Sciatic nerve (tissue), 2 donors: ENCODE measurements at places on chromosomes 4 and X. TPM values are rescaled to one million over a fixed set of nuclear protein-coding genes. Genes with fewer than 3 reads are reported as not detected.

- no peak for DNase-seq
These were observed 19.4 kb downstream of the SPRY1 start for GRCh38 chr4:123415977-123416376.

DNA sequence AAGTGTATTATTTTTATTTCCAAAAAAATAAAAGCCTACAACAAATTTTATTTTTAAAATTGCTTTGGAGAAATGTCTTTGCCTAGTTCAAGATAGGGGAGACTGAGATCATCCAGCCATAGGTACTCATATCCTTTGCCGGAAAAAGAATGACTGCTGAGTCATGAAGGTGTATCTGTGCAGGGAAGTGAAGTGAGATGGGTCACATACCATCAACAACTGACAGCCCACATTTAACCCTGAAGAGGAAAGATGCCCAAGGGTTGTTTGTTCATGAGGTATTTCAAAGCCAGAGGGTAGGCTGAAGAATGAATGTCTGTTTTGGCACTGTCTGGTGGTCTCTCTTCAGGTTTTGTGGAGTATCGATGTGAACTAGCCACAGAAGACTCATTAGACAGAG is 106.7 kb upstream of the TTC29 start:
- DNase-seq: no peak

DNA sequence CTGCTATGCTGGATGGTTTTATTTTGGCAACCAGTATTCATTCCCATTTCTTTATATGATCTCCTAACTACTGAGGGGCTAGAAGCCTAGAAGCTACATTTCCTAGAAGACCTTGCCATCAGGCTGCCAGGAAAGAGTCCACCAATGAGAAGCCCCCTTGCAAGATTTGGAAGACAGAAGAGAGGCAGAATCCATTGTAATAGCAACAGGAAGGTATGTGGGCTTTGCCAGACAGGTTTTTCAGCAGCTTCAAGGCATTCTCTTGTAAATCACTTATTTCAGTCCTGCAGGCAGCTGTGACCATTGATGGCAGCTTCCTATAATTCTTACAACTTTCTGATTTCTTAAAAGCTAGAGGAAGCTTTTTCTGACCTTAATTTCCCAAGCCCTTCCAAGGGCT is 148.3 kb upstream of the NHS start:
- no peak for DNase-seq

- DNase-seq: no peak
These were observed 103.0 kb upstream of the TAPT1 start for GRCh38 chr4:16329125-16329796.

DNA sequence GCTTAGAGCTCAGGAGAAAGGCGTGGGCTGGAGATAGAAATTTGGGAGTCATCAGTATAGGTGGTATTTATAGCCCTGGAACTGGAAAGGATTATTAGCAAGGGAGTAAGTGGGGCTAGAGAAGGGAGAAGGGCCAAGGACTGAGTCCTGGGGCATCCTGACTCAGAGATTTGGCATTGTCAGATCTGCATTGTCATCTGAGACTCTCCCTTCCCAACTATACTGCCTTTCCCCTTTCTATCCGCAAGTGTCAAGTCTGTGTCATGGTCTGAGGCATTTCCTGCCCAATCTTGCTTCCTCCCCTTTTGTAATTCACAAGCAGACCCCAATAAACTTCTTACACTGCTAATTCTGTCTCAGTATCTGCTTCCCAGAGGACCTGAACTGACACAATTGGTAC is 24.4 kb upstream of the SLC25A43 start:
- DNase-seq: no peak

GRCh38 chr4:158322109-158322508 is 111.8 kb downstream of the TMEM144 start:
- DNase-seq: no peak

GRCh38 chr4:14294611-14295010 is 667.1 kb upstream of the BOD1L1 start:
- no peak for DNase-seq

- DNase-seq: no peak
These were observed 215.4 kb upstream of the MAB21L2 start for GRCh38 chr4:150366487-150366999.

GRCh38 chr4:122876456-122876855 is 45.9 kb downstream of the NUDT6 start:
- no peak for DNase-seq

DNA sequence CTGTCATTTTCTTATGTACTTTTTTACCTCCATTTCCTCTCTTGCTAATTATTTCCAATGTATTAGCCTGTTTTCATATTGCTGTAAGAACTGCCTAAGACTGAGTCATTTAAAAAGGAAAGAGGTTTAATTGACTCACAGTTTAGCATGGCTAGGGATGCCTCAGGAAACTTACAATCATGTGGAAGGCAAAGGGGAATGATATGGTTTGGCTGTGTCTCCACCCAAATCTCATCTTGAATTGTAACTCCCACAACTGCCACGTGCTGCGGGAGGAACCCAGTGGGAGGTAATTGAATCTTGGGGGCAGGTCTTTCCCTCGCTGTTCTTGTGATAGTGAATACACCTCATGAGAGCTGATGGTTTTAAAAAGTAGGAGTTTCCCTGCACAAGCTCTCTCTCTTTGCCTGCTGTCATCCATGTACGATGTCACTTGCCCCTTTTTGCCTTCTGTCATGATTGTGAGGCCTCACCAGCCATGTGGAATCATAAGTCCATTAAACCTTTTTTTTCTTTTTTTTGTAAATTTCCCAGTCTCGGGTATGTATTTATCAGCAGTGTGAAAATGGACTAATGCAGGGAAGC is 870.0 kb upstream of the INTU start:
- DNase-seq: no peak

DNA sequence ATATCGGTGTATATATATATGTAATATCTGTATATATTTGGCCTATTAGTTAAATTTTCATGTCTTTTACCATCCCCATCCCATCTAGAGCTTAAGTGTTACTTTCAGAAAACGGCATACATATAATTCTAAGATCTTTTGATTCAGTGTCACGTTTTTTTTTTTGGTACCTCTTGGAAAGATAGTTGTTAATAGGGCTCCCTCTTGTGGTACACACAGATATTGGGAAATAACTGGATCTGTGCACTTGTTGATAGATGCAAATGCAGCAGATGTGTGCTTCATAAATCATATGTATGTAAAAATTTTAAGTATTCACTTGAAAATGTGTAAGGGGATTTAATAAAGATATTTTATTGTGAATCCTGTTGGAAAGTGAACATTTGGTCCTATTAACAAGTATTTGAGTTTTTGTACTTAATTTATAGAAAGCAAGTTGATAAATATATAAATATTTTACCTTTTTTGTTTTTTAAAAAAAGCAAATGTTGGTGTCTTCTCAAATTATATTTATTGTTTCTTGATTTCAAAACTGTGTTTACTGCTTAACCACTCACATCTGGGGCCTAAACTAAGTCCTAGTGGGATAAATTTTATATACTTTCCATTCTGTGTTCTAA is 74.7 kb downstream of the PAQR3 start:
- DNase-seq: no peak

DNA sequence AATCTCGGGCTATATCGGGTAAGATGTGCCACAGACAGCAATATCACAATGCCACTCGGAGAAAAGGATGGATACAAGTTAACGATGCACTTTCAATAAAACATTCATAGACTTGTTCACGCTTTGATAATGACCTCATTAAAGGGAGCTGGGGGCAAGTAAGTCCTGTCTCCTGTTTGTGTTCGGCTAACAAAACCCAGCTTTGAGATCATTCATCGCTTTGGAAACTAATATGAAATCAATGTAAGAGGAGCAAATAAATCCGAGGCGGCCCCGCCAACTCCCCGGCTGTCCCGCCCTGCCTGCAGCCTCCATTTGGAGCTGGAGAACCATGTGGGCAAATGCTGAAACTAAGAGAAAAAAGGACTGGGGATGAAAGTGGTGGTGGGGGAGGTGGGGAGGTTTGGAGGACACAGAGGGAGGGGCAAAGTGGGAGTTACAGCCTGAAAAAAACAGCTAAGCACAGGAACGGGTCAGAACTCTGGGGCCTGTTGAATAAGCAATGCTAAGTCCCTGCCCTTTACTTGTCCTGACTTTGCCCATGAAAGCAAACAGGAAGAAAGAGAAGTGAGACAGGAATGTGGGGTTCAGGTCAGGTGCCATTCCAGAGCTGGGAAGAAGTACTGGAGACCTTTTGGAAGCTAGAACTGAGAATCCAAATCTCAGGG is 3.5 kb upstream of the GSX2 start:
- no peak for DNase-seq

DNA sequence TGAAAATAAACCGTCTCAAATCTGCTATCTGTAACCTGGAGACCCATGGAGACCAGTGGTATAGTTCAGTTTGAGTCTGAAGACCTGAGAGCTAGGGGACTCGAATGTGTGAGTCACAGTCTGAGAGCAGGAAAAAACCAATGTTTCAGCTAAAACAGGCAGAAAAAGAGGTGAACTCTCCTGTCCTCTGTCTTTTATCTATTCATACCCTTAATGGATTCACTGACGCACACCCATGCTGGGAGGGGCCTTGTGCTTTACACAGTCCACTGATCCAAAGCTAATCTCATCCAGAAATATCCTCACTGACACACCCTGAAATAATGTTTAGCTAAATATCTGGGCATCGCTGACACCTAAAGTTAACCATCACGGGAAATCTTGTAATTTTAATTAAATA is 297.9 kb downstream of the GPM6A start:
- DNase-seq: no peak

- DNase-seq: no peak
These were observed 85.1 kb upstream of the ADAD1 start for GRCh38 chr4:122293374-122294365.

DNA sequence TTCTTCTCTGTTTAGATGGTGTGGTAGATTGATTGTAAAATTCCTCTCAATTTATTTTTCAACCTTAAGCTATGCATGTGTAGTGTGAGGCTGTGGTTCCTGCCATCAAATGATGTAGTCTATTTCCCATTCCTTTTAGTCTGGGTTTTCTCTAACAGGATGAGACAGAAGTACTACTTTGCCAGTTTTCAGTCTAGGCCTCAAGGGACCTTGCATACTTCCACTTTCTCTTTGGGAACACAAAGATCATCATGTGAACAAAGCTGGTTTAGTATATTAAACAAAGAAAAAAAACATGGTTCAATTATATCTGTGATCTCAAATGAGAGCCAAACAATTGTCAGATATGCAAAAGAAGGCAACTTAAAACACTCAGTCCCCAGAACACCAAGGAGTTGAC is 1284.0 kb downstream of the RAPGEF2 start:
- DNase-seq: no peak

DNA sequence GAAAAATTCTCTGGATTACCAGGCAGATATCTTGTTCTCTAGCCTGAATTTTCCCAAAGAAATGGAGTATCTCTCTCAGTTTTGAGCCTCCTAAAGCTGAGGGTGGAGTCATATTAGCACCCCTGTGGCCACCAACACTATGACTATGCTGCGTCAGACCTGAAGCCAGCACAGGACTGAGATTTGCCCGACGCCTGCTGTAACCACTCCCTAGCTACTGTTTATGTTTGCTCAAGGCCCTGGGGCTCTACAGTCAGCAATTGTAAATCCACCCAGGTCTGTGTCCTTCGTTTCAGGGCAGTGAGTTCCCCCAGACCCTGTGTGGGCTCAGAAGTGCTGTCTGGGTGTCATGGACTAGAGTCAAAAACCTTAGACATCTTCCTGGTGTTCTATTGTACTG is 61.4 kb downstream of the ZXDA start:
- no peak for DNase-seq

GRCh38 chr4:66602622-66603021 is 932.3 kb upstream of the EPHA5 start:
- no peak for DNase-seq

- peak; percentile 59 for DNase-seq
These were observed 2.0 kb downstream of the ADGRL3 start for GRCh38 chr4:61201961-61202637.

DNA sequence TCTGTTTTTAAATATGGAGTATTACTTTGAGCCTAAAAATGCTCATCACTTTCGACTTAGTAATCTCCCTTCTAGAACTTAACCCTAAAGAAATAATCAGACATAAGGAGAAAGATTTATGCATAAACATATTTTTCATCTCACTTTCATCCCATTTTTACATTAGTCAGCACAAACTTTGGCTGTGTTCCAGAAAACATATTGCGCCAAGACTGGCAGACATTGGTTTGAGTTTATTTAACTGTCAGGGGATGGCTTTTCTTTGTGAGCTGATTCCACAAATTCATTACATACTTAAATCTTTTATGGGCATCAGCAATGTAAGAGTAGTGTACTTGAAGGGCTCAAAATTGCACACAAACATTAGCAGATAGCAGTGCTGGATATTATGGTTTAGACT is 23.7 kb downstream of the MAOA start:
- DNase-seq: no peak

- DNase-seq: no peak
These were observed 49.0 kb downstream of the CRMP1 start for GRCh38 chr4:5843573-5844530.

- no peak for DNase-seq
These were observed 282.7 kb downstream of the PPP3CA start for GRCh38 chr4:101064541-101065180.

DNA sequence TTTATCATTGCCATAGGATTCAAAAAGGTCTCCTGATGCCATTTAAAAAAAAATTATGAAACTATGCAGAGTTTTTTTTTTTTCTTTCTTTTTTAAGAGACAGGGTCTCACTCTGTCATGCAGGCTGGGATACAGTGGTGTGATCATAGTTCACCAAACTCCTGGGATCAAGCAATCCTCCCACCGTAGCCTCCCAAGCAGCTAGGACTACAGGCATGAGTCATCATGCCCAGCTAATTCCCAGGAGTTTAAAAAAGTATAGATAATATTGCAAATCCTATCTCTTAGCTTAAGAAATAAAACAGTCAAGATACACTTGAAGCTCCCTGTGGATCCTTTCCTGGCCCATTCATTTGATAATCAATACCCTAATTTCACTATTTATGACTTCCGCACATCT is 58.6 kb upstream of the PRSS48 start:
- DNase-seq: no peak

- no peak for DNase-seq
These were observed 189.0 kb upstream of the NDST3 start for GRCh38 chr4:117845270-117845669.

GRCh38 chrX:140104760-140105159 is 139.4 kb upstream of the CXorf66 start:
- DNase-seq: no peak

- DNase-seq: peak; percentile 75
These were observed at the start of gene ZNF518B for GRCh38 chr4:10457255-10457801. ZNF518B (minus strand) TSS chr4:10457426; CDS start chr4:10446328, 11,098 bp downstream.

- DNase-seq: no peak
These were observed 156.3 kb downstream of the PARM1 start for GRCh38 chr4:75089206-75089605.

GRCh38 chr4:38979081-38979480 is 53.1 kb downstream of the TMEM156 start:
- no peak for DNase-seq

Gene SOD3
- 178 TPM for total RNA-seq

Gene CXCL11
- 1.2 TPM for total RNA-seq

Gene NWD2
- not detected for total RNA-seq

Gene PITX2
- total RNA-seq: not detected

Gene PRRG3
- 64.3 TPM for total RNA-seq

Gene SPACA5
- not detected for total RNA-seq

Gene MSL3
- 31.1 TPM for total RNA-seq

Gene CRMP1
- 0.49 TPM for total RNA-seq

Gene PABPC5
- total RNA-seq: 4.3 TPM

Gene F8A3
- total RNA-seq: not detected

Gene P2RY4
- total RNA-seq: 1.0 TPM

Gene CT45A5
- not detected for total RNA-seq

Gene MAGEB17
- not detected for total RNA-seq

Gene APBB2
- 147 TPM for total RNA-seq

Gene TIGD4
- 1.6 TPM for total RNA-seq

Gene ADGRL3
- 45.9 TPM for total RNA-seq

Gene UGT2B10
- not detected for total RNA-seq

Gene SLITRK4
- 1.5 TPM for total RNA-seq

Gene FAM47C
- total RNA-seq: not detected
